Stimulated activated CD4-positive, alpha-beta T cell treated with anti-CD3 and anti-CD28 coated beads, Interleukin-4, amount 100 ng/mL, for 1 hour (primary cell): ENCODE measurements at places on chromosomes 11 and 22.

- DNase-seq, result no peak
These were observed 32.1 kb upstream of the PCF11 start for GRCh38 chr11:83124636-83125424.

DNA sequence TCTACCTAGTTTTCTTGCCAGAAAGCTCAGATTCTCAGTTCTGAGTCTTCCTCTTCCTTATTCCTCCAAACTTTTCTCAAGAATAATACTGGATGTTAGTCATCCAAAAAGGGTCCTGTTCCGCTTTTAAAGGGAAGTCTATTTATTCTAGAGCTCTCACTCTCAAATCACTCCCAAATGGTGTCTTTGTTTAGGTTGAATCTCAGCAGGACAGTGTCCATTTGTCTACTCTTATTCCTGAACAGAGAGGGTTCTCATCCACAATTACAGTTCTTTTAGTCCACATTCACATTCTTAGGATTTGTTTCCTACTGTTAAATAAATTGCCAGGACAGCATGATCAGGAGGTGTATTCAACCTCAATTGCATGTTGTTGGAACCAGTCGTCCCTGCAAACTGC lies 61.3 kb downstream of the MUC15 start:
- no peak for DNase-seq

GRCh38 chr22:20606784-20607128 lies 99.3 kb downstream of the MED15 start:
- no peak for DNase-seq

- no peak for DNase-seq
These were observed 15.8 kb downstream of the BLID start for GRCh38 chr11:122100037-122100755.

DNA sequence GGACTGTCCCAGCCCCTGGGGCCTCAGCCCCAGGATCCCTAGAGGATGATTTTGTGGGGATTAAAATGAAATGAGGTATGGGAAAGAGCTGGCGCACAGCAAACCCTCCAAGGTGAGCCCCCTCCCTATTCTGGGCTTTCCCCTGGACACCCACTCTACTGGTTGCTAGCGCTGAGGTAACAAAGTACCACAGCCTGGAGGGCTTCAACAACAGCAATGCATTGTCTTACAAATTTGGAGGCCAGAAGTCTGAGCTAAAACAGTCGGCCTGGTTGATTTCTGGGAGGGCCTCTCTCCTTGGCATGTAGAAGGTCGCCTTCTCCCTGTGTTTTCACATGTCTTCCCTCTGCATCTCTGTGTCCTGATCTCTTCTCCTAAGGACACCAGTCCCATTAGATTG lies 913.6 kb downstream of the NTM start:
- DNase-seq, result no peak

DNA sequence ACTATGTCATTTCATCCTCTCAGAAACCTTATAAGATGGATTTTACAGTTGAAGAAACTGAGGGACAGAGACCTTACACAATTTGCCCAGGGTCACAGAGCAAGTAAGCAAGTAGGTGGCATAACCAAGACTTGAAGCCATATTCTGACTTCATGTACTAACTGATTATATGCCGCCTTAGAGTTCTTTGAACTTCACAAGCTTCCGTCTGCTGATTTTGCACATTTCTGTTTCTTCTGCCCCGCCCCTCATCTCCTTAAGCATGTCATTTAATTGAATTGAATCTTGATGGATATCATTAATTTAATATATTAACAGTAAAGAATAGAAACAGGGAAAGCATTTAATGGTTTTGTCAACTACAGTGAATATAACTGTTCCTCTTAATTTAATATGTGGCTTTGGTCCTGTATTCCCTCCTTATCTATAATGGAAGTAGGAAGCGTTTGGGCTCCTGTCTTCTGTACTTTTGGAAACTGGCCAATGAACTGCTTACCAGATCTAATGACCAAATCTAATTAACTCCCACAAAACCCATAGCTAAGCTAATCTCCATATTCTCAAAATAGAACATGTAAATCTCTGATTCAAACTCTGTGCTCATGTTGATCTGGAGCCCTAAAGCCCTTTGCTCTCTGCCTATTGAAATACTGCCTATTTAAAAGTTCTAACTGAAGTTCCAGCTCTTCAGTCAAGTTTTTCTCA lies 30.4 kb downstream of the SIK2 start:
- DNase-seq, result no peak

- no peak for DNase-seq
These were observed 3.3 kb upstream of the ANKRD13D start for GRCh38 chr11:67285541-67286498.

GRCh38 chr22:40432157-40432556 lies 61.8 kb downstream of the SGSM3 start:
- DNase-seq, result no peak

DNA sequence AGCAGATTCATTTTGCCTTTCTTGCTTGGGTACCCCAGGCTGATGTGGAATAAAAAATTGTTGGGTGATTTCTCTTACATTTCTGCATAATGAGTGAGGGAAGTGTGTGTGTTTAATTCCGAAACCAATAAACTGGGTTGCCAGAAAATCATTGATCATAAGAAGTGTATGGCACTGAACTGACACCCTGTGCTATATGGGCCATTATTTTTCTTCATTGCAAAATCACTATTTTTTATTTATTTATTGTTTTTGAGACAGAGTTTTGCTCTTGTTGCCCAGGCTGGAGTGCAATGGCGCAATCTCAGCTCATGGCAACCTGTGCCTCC lies 14.6 kb upstream of the HIKESHI start:
- no peak for DNase-seq

GRCh38 chr22:35218079-35218478 lies 39.2 kb upstream of the HMGXB4 start:
- no peak for DNase-seq

GRCh38 chr22:44995105-44995514 lies 14.7 kb downstream of the PHF21B start:
- DNase-seq, result no peak

DNA sequence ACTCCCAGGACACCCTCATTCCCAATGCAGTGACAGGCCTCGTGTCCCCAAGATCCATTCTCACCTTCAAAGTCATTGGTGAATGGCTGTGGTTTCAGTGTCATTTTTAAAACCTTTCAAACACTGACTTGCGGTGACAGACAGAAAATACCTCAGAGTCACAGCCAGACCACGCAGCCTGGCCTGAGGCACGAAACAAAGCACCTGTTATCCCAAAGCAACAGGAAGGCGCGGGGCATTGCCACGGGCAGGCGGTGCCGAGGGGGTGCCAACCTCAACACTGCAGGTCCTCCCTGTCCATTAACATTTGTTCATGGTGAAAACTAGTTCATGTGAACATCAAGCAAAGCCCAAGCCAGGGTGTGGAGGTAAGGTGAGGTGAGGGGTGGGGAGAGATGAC lies 38.2 kb downstream of the RPUSD4 start:
- no peak for DNase-seq

DNA sequence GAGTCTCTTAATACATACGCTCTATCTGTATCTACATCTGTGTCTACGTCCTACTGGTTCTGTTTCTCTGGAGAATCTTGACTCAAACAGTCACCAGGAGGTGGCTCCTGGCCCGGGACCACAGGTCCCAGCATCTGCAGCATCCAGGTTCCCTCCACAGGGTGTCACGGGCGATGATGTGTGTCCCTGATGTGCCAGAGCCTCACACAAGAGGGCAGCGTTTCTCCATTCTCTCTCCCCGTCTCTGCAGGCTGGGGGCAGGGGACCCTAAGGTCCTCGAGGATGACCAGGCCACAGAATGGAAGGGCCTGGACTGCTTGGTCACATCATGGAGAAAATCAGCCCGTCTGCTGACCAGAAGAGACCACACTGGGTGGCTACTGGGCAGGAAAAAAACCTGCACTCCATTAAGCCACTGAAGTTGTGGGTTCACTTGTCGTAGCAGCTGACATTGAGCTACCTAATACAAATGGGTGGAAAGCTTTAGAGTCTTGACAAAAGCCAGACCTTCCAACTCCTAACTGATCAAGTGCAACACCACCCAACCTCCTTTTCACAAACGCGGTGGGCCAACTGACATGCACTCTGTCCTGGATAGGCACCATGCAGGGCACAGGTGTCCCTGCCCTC lies 392.5 kb downstream of the CTTN start:
- DNase-seq, result no peak

DNA sequence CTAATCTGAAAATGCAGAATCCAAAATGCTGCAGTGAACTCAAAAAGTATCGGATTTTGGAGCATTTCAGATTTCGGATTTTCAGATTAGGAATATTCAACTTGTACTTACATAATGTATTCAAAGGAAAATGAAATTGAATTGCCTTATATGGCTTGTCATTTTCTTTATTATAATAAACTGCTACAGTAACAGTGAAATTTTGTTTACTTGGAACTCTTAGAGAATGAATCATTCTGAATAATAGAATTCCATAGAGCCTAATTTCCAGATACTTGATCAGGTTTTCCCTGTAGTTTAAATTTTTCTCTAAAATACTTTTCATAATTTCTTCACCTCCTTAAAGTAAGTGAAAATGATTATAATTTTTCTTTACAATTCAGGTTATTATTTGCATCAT lies 17.3 kb downstream of the TTC17 start:
- DNase-seq, result no peak

GRCh38 chr11:68632802-68633201 lies 51.5 kb upstream of the GAL start:
- peak; percentile 19 for DNase-seq

GRCh38 chr22:48142388-48142787 lies 1379.9 kb downstream of the TBC1D22A start:
- DNase-seq, result no peak

DNA sequence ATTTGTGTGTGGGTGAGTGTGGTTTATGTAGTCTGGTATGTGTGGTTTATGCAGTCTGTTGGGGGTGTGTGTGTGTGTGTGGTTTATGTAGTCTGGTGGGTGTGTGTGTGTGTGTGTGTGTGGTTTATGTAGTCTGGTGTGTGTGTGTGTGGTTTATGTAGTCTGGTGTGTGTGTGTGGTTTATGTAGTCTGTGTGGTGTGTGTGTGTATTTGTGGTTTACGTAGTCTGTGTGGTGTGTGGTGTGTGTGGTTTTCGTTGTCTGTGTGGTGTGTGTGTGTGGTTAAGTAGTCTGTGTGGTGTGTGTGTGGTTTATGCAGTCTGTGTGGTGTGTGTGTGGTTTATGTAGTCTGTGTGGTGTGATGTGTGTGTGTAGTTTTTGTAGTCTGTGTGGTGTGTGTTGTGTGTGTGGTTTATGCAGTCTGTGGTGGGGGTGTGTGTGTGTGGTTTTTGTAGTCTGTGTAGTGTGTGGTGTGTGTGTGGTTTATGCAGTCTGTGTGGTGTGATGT lies 26.2 kb upstream of the PARVG start:
- DNase-seq, result no peak

GRCh38 chr22:40028098-40028425 lies 33.3 kb downstream of the FAM83F start:
- no peak for DNase-seq

- DNase-seq, result no peak
These were observed 80.3 kb downstream of the CADM1 start for GRCh38 chr11:115423728-115424459.

DNA sequence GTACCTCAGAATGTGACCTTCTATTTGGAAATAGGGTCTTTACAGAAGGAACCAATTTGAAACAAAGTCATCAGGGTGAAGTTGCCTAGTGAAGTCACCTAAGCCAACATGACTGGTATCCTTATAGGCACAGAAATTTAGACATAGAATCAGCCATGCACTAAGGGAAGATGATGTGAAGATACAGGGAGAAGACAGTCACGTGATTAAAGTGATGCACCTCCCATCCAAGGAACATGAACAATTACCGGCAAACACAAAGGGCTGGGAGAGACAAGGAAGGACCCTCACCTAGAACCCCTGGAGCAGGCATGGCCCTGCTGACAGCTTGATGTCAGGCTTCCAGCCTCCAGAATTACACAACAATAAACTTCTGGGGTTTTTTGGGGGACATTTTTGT lies 3.2 kb upstream of the CRYBB2 start:
- DNase-seq, result no peak

DNA sequence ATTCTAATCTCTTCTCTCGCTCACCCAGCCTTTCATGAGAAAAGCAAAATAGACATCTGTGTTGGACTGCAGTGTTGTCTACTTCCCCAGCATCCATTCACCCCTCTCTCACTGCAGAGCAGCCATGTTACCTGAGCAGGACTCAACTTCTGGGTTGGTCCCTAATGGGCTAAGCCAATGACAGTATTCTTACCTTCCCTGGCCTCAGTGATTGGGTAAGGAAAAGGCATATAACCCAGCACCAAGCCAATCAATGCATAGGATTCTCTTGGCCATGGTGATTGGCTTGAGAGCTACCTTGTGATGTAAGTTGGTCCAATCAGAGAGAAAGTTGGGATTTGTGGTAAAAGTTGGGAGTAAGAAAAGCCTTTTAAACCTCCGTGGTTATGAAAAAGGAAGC lies 99.8 kb upstream of the NECTIN1 start:
- no peak for DNase-seq

DNA sequence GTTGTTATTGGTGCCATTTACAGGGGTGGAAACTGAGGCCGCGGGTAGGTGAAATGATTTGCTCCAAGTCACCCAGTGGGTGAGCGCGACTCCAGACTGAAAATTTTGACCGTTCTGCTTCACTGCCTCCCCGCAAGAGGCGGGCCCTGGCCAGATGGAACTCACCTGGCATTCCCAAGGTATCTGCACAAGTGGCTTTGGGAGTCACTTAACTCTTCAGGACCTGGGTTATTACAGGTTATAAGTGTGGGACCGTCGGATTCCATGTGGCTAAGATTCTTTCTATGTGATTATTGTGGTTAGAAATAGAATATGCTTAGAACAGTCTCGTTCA lies 598 bp downstream of the CABIN1 start:
- DNase-seq, result no peak

- no peak for DNase-seq
These were observed 30.2 kb upstream of the B3GNT6 start for GRCh38 chr11:77003963-77004362.

DNA sequence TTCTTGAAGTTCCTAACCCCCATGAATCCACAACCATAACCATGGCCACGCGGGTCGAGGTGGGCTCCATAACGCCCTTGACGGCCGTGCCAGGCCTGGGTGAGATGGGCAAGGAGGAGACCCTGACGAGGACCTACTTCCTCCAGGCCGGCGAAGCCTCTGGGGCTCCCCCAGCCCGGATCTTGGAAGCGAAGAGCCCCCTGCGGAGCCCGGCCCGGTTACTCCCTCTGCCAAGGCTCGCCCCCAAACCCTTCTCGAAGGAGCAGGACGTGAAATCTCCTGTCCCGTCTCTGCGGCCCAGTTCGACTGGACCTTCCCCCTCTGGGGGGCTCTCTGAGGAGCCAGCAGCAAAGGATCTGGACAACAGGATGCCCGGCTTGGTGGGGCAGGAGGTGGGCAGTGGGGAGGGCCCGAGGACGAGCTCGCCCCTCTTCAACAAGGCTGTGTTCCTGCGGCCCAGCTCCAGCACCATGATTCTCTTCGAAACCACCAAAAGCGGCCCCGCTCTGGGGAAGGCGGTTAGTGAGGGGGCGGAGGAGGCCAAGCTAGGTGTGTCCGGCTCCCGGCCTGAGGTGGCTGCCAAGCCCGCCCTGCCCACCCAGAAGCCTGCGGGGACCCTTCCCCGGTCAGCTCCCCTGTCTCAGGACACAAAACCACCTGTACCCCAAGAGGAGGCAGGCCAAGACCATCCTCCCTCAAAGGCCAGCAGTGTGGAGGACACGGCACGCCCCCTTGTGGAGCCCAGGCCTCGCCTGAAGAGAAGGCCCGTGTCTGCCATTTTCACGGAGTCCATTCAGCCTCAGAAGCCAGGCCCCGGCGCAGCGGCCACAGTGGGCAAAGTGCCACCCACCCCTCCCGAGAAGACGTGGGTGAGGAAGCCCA lies 75.7 kb downstream of the KIAA1671 start:
- no peak for DNase-seq
